ENCODE measurements at places on chromosomes 4 and X. TPM values are rescaled to one million over a fixed set of nuclear protein-coding genes. Genes with fewer than 3 reads are reported as not detected.

The KLHL34 gene
- not detected for total RNA-seq

The GPC3 gene
- 3.3 TPM for total RNA-seq

GRCh38 chr4:38499101-38499500 is 164.9 kb upstream of the KLF3 start:
- no peaks in the 10 kb centered on the region for H3K36me3 ChIP-seq
- no peak overlapping the region for H3K27ac ChIP-seq
- H3K4me3 ChIP-seq: no peak overlapping the region
- DNase-seq: no peak
- H3K4me1 ChIP-seq: no peaks in the 10 kb centered on the region
- H3K27me3 ChIP-seq: no peaks in the 10 kb centered on the region

The TNIP3 gene
- not detected for total RNA-seq

The HTR2C gene
- not detected for total RNA-seq

DNA sequence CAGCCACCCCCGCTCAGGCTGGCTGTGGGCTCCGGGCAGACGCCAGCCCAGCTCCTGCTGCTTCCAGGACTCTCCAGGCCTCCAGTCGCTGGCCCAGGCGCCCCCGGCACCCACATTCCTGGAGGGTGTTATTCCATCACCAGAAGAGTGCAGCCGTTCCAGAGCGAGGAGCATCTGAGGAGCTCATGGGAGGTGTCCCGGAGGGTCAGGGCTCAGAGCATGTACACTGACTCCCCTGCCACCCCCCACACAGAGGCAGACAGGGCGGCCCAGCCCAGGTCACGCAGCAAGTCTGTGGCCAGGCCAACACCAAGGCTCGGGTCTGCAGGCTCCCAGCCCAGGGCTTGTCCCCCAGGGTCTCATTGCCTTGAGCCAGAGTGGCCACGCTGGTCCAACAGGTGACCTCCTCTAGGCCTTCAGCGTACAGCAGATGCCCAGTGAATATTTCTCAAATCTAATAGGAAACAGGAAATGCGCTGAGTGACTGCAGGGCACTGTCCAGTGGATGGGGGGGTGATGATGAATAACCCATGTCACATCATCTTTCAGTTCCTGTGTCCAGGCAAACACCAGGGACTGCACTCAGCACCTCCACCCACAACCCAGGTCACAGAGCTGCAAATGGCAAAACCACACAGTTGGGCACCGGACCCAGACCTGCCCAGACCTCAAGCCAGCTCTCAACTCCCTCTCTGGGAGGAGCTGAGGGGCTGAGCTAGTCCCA is 37.2 kb downstream of the ABLIM2 start:
- no peak overlapping the region for H3K27ac ChIP-seq
- H3K4me3 ChIP-seq: no peak overlapping the region
- no peaks in the 10 kb centered on the region for H3K36me3 ChIP-seq

- no peaks in the 10 kb centered on the region for H3K4me1 ChIP-seq
- H3K4me3 ChIP-seq: no peak overlapping the region
- H3K36me3 ChIP-seq: no peaks in the 10 kb centered on the region
- no peak for DNase-seq
- no peaks in the 10 kb centered on the region for H3K27me3 ChIP-seq
Measured at GRCh38 chr4:47668810-47669408, 169.0 kb downstream of the CORIN start.

The TMSB15A gene
- total RNA-seq: 0.88 TPM

DNA sequence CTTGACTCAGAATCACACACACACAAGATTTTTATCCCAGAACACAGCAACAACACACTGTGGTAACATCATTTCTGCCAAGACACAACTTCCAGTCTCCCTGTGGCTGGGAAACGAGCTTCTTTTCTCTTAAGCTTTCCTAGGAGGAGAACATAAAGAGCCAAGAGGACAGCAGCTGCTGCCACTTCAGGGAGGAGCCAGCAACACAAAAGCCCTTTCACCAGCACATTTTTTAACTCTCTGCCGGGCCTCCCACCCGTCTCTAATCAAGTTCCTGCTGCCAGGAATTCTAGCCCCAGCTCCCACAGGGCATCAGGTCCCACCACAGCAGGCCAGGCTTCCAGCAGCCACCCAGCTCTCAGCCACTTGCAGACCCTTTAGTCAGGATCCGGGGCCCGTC is 22.4 kb downstream of the FAT1 start:
- no peak for DNase-seq
- no peak overlapping the region for H3K4me3 ChIP-seq

DNA sequence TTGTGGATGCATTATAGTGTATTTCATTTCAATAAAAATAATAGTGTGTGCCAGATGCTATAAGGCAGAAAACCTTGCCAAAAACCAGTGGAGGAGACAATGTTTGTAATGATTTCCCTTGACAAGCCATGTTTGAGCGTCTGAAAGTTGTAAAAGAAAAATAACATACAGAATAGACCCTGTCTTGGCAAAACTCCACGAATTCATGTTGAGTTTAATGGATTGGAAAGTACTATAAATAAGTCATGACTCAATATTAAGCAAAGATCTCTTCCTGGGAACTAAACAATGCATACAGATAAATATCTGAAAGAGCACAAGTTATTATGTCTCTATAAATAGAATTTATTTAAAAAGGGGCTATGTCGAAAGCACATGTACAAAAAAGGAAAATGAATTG is 543.5 kb downstream of the GABRG1 start:
- no peaks in the 10 kb centered on the region for H3K36me3 ChIP-seq
- H3K4me3 ChIP-seq: no peak overlapping the region
- no peaks in the 10 kb centered on the region for H3K27me3 ChIP-seq
- no peaks in the 10 kb centered on the region for H3K4me1 ChIP-seq
- H3K27ac ChIP-seq: no peak overlapping the region

DNA sequence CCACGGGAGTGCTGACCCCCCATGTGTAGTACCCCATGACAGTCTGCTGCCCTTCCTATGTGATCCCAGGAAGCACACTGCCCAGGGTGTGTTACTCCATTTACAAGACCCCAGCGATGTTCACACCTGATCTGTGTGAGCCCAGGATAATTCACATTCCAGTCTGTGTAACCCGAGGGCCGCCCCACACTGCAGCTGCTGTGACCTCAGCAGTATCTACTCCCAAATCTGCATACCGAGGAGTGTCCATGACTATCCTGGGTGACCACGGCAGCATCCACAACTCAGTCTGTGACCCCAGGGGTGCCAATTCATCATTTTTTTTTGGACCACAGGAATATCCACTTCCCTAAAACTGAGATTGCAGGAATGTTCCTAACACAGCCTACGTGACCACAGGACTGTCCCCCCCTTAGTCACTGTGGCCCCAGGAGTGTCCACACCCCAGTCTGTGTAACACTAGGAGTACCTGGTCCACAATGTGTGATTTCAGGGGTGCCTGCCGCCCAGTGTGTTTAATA is 7.8 kb upstream of the GLOD5 start:
- no peak overlapping the region for H3K4me3 ChIP-seq
- H3K27ac ChIP-seq: no peak overlapping the region
- H3K36me3 ChIP-seq: no peaks in the 10 kb centered on the region
- H3K4me1 ChIP-seq: no peaks in the 10 kb centered on the region

- H3K27me3 ChIP-seq: no peaks in the 10 kb centered on the region
- no peak for DNase-seq
- no peak overlapping the region for H3K27ac ChIP-seq
- no peaks in the 10 kb centered on the region for H3K4me1 ChIP-seq
- H3K36me3 ChIP-seq: no peaks in the 10 kb centered on the region
- H3K4me3 ChIP-seq: no peak overlapping the region
Measured at GRCh38 chr4:139754938-139755337, 89.3 kb downstream of the MGST2 start.

- no peaks in the 10 kb centered on the region for H3K27me3 ChIP-seq
- no peak for DNase-seq
- H3K4me1 ChIP-seq: no peaks in the 10 kb centered on the region
Measured at GRCh38 chr4:82275431-82276331, 98.1 kb downstream of the HNRNPD start.

- no peak overlapping the region for H3K27ac ChIP-seq
- H3K36me3 ChIP-seq: no peaks in the 10 kb centered on the region
- H3K4me3 ChIP-seq: no peak overlapping the region
- no peaks in the 10 kb centered on the region for H3K27me3 ChIP-seq
Measured at GRCh38 chr4:38491854-38492478, 172.0 kb upstream of the KLF3 start.

The ERAS gene
- total RNA-seq: 0.46 TPM

GRCh38 chr4:165464813-165465381 is 86.1 kb downstream of the CPE start:
- no peak overlapping the region for H3K4me3 ChIP-seq
- DNase-seq: no peak
- H3K27ac ChIP-seq: no peak overlapping the region

DNA sequence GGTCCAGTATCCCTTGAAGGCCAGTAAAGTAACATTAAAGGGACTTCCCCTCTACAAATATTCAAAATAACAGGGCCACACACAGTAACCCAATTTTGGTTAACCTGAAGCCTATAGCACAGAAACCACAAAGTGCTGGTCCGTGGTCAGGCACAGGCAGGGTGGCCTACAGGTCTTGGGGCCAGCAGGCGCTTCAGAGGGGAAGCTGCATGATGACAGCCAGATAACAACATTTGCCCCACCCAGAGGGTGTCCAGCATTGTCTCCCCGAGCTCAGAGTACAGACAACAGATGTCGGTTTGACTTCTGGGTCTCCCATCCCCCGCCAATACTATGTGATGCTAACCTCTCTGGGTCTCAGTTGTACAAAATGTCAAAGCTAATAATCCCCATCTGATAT is 51.1 kb downstream of the SH3KBP1 start:
- H3K36me3 ChIP-seq: no peaks in the 10 kb centered on the region
- no peak for DNase-seq
- H3K27me3 ChIP-seq: no peaks in the 10 kb centered on the region
- H3K4me1 ChIP-seq: no peaks in the 10 kb centered on the region
- no peak overlapping the region for H3K4me3 ChIP-seq
- no peak overlapping the region for H3K27ac ChIP-seq

DNA sequence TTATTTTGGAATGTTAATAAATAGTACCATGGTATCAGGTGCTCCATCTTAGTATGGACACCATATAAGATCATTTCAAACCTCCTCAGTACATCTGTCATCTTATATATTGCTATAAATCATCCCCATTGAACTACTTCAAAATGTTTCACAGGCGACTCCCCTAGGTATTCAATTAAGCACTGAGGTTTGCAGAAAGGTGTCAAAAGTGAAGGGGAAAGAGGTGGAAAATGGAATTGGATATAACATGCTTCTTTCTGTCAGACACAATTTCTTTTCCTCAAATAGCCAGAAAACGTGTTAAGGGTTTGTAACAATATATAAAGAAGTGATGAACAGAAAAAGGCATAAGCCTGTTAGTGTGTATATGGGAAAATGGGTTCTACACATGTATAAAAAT is 325.5 kb downstream of the GRID2 start:
- no peaks in the 10 kb centered on the region for H3K36me3 ChIP-seq
- H3K27me3 ChIP-seq: no peaks in the 10 kb centered on the region
- H3K4me1 ChIP-seq: no peaks in the 10 kb centered on the region
- no peak overlapping the region for H3K4me3 ChIP-seq
- no peak for DNase-seq

DNA sequence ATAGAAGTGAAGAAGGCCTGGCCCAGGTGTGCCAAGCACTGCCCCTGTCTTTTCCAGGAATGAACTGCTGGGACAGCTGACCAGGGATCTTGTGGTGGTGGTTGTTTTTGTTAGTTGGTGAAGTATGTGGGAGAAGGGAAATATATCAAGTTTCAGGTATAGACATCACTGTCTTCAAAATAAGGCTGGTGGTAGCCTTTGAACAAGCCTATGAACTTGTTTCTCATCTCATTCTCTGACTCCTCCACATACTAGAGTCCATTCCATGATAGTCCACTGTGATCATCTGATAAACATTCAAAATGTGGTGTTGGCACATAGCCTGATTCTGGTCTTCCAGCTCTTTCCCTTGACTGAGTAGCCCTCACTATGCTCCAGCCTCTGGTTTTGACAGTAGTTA is 303.7 kb downstream of the CAMK2D start:
- no peak for DNase-seq
- H3K4me3 ChIP-seq: no peak overlapping the region
- H3K36me3 ChIP-seq: no peaks in the 10 kb centered on the region
- H3K27ac ChIP-seq: no peak overlapping the region
- H3K4me1 ChIP-seq: no peaks in the 10 kb centered on the region
- no peaks in the 10 kb centered on the region for H3K27me3 ChIP-seq

The CENPVL1 gene
- not detected for total RNA-seq

DNA sequence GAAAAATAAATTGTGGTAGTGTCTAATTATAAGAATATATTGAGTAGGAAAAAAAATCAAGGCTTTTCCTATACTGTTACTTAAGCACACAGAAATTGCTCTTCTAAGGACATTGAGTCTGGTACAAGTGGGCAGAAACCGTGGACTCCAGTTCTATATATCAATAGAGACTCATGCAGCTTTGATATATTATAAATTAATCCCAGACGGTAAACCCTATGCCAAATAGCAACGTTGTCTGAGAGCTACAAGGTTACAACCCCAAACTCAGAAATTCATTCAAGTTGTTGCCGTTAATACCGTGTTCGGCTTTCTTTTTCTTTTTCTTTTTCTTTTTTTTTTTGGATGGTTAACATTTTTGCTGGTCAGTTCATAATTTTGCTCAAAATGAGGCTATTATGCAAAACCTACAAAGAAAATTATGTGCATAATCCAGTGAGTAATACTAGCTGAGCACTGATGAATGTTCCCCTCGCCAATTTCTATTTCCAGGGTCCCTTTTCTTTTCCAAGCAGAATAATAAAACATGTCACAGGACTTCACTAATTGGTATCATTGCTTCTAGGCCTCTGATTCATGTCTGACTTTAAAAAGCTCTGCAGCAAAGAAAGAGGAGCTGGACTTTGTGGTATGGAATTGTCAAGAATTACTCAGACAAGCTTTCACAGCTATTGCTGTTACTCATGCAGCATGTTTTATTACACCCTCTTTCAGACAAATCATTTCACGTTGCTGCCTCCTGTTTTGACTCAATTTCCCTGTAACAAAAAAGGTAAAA is 737.7 kb downstream of the NLGN4X start:
- no peak overlapping the region for H3K27ac ChIP-seq
- H3K27me3 ChIP-seq: no peaks in the 10 kb centered on the region
- no peak overlapping the region for H3K4me3 ChIP-seq
- DNase-seq: no peak

DNA sequence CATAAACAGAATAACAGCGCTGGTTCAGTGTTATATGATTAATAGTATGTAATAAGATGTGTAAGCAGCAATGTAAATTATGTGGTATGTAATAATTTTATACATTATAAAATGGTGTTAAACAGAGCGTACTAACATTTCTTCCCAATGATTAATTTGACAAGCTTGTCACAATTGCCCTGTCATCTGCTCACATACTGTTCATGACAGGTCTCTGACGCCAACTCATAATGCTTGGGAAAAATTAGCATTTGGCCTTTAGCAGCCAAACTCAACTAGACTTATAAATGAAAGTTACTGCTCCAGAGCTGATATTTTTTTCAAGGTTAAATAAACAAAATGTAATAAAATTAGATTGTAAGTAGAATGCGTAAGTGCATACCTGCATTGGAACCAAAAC is 246.8 kb downstream of the TRAM1L1 start:
- H3K27ac ChIP-seq: no peak overlapping the region
- H3K36me3 ChIP-seq: no peaks in the 10 kb centered on the region
- no peaks in the 10 kb centered on the region for H3K4me1 ChIP-seq
- no peaks in the 10 kb centered on the region for H3K27me3 ChIP-seq
- DNase-seq: no peak

- DNase-seq: no peak
- H3K4me1 ChIP-seq: no peaks in the 10 kb centered on the region
- peak overlapping the region; percentile 31 for H3K4me3 ChIP-seq
- H3K27ac ChIP-seq: peak overlapping the region; percentile 42
Measured at GRCh38 chr4:118850488-118851173, 14.7 kb upstream of the SEC24D start.

Measured in uterus (tissue), 4 donors.